B cell (primary cell): ENCODE measurements at places on chromosomes 2 and 18. TPM values are rescaled to one million over a fixed set of nuclear protein-coding genes. Genes with fewer than 3 reads are reported as not detected.
A peak's percentile ranks its signal among the peaks of the same experiment; 100 is the strongest.

- DNase-seq = peak; percentile 51
These were observed 12.4 kb downstream of the DYM start for GRCh38 chr18:49447810-49448745.

DNA sequence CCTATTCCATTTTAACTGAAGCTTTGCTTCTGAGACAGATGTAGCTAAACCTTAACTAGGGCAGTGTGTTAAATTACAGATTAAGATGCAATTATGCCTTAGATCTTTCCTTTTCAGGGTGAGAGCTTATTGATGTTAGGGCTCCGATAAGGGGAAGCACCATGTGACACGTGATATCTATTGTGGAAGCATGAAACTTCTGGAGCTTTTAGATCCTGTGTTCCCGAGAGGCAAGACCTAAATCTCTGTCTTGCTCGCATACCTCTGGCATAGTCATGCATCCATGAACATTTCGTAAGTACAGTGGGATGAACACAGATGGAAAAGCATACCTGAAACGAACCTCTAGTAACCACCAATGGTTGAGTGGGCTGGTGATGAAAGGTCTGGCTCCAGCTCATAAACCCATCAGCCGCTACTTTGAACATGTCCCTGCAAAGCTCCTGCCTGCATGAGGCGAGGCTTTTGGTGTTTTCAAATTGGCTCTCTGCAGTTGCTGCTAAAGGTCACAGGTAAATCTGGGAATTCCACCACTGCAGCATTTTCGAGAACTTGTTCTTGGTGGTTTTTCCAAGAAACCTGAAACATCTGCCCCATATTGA is 3.7 kb upstream of the NRP2 start:
- DNase-seq = no peak

- DNase-seq = no peak
These were observed 92.0 kb downstream of the LRP1B start for GRCh38 chr2:142038826-142039225.

DNA sequence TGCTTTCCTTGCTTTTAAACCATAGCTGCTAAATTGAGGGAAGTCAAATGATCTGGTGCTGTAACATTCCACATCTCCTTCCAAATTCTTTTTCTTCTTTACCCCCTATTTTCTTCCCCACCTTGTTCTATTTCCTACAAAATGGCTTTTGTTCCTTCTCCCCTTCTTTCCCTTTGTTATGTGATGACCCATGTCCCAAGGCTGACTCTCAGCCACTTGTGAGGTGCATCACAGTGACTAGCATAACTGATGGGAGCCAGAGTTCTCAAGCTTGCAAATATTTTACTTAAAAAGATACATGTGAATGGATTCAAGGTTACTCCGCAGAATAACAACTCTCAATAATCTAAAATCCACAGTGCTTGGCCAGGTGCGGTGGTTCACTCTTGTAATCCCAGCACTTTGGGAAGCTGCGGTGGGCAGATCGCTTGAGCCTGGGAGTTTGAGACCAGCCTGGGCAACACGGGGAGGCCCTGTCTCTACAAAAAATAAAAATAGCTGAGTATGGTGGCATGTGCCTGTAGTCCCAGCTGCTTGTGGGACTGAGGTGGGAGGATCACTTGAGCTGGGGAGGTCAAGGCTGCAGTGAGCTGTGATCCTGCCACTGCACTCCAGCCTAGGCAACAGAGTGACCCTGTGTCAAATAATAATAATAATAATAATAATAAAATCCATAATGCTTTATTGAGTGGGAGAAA is 100.1 kb upstream of the CERS6 start:
- DNase-seq = no peak

GRCh38 chr2:134683561-134684112 is 35.2 kb downstream of the TMEM163 start:
- DNase-seq = no peak

- no peak for DNase-seq
These were observed 279.8 kb downstream of the CLIP4 start for GRCh38 chr2:29394981-29395350.

GRCh38 chr2:13114391-13114790 is 397.7 kb downstream of the TRIB2 start:
- no peak for DNase-seq

DNA sequence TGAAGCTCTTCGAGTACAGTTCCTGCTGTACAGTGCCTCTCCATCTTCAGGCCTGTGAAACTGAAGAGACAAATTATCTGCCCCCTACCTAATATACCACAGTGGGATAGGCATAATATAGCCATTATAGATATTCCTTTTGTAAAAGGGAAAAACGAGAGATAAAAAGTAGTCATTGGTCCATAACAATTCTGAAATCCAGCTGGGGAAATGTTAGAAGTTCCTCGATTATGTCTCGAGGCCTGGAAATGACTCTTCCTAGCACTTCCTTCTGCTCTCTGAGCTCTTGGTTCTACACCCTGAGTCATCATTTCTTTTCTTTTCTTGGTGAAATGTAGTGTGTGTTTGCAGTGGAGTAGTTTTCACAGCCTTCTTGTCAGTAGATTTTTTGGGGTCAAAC is 51.5 kb downstream of the ASB1 start:
- DNase-seq = no peak

GRCh38 chr2:105143467-105144151 is 97.9 kb upstream of the GPR45 start:
- DNase-seq = peak; percentile 70

PDCD1 gene
- 0.87 and 1.3 TPM in 2 replicates for total RNA-seq

HOXD9 gene
- not detected in 2 replicates for total RNA-seq
